Left renal pelvis (tissue), 4 donors: ENCODE measurements at places on chromosomes 11 and 22. TPM values are rescaled to one million over a fixed set of nuclear protein-coding genes. Genes with fewer than 3 reads are reported as not detected.
A peak's percentile ranks its signal among the peaks of the same experiment; 100 is the strongest.

Gene C11orf16
- polyA plus RNA-seq = 0.82 TPM

Gene MED19
- polyA plus RNA-seq = 18.6 TPM

Gene PARVA
- polyA plus RNA-seq = 110 TPM

Gene PARVG
- 1.8 TPM for polyA plus RNA-seq

Gene PTGDR2
- polyA plus RNA-seq = 0.74 TPM

Gene SLC6A5
- polyA plus RNA-seq = 0.21 TPM

Gene SIAE
- 31.2 TPM for polyA plus RNA-seq

Gene THOC5
- 25.9 TPM for polyA plus RNA-seq

Gene MOV10L1
- 0.24 TPM for polyA plus RNA-seq

DNA sequence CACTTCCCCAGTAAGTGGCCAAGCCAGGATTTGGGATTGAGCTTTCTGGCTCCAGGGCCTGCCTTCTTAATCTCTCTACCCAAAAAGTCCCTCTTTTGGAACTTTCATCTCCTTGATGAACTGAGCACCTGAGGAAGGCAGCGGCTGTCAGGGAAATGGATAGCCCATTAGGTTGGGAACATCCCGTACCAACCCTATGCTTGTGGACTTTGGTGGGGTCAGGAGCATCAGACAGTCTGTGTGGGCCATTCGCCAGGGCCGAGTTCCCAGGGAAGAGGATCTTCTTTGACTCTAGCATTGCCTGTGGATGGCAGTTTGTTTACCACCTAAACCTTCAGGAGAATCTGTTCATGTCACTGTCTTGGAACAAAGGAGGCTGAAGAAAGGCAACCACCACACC lies 30.2 kb downstream of the ARHGEF17 start:
- DNase-seq = no peak

DNA sequence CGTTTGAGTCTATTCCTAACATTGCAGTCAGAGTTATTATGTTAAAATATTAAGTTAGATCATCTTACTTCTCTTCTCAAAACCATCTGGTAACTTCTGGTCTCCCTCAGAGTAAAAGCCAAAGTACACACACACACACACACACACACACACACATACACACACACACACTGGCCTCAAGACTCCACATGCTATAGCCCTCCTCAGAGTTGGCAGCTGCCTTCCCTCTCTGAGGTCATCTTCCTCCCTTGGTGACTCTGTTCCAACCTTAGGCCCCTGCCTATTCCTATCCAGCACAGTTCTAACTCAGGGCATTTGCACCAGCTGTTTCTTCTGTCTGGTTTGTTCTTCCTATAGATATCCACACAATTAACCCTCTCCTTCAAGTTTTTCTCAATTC lies 272.0 kb upstream of the SESN3 start:
- DNase-seq = no peak

GRCh38 chr11:130766650-130767565 lies 149.4 kb downstream of the SNX19 start:
- no peak for DNase-seq

GRCh38 chr11:38282718-38283117 lies 1684.7 kb upstream of the RAG2 start:
- no peak for DNase-seq

- DNase-seq = no peak
Measured at GRCh38 chr22:31753005-31753633, 700 bp upstream of the DEPDC5 start.

- DNase-seq = no peak
Measured at GRCh38 chr11:30451167-30451566, 128.3 kb downstream of the ARL14EP start.

DNA sequence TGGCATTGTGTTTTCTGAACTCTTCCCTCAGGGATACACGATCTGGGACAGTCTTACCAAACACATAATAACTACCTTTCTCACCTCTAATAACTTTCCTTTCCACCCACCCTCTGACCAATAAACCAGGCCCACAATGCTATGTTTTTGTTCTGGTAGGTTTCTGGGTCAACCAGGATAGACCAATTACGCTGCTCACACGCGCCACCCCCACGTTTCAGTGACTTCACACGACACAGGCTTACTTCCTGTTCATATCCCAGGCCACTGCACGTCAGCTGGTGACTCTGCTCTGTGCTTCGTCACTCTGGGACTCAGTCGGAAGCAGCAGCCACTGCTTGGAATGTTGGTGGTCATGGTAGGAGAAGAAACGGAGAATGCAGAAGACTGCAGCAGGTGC lies 2.5 kb downstream of the KRTAP5-4 start:
- DNase-seq = no peak

DNA sequence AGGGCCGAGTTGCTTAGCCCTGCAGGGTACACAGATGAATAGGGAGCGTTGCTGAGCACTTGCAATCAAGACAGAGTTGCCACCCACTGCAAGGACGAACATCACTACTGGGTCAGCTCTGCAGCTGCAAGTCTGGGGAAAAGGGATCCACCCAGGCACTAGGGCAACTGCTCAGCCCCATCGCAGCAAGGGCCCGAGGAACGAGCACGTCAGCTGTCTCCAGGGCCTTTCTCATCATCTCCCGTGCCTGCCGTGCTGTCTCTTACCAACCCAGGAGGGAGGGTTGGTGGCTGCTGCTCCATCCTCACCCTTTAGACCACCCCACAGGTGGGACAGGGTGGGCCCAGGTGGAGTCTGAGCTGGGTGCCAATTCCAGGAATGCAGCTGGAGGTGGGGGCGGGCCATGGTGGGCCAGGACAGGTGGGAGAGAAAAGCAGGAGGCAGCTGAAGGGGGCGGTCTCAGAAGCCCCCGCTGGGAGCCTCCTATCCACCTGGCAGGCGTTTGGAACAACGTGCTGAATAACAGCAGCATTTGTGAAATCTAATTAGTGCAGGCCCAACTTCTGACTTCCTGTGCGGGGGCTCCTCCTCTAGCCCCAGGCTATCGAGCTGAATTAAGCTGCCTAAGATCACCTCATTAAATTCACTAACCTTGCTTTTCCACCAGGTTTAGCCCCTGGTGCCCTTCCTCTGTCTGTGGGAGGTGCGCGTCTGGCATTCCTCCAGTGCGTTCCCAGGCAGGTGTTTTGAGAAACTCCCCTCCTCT lies 252.5 kb downstream of the ST3GAL4 start:
- DNase-seq = no peak

- DNase-seq = no peak
Measured at GRCh38 chr11:120633616-120634393, 122.3 kb downstream of the GRIK4 start.

GRCh38 chr11:95360377-95361075 lies 129.5 kb upstream of the SESN3 start:
- DNase-seq = no peak

GRCh38 chr22:33883961-33884808 lies 36.1 kb downstream of the LARGE1 start:
- no peak for DNase-seq

GRCh38 chr22:22759371-22759770 lies 115.0 kb downstream of the GGTLC2 start:
- DNase-seq = no peak

DNA sequence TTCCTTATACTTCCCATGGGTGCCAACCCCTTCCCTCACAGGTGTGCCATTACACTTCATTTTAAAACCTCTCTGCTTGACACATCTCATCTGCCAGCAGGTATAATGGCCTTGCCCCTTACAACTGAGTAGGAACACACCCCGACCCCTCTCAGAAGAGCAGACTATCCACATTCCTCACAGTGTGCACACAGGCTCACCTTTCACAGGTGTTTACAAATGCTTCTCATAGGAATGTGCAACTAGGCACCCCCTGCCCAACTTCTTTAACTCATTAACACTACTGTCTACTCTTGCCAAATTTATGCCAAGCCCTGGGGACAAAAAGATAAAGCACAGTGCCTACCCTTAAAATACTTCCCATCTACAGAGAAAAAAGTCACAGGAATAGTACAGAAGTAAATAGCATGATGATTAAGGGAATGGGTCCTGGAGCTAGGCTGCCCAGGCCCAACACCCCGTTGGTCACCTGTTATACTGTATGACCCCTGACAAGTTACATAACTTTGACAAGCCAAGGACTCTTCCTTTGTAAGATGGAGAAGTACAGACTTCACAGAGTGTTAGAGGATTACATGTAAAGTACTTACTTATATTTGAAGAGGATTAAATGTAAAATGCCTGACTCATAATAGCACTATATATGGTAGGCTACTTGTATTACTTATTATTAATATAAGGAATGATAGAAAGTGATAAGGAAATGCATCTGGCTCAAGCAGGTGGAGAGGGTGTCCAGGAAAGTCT lies 15.2 kb downstream of the TRIM3 start:
- no peak for DNase-seq

DNA sequence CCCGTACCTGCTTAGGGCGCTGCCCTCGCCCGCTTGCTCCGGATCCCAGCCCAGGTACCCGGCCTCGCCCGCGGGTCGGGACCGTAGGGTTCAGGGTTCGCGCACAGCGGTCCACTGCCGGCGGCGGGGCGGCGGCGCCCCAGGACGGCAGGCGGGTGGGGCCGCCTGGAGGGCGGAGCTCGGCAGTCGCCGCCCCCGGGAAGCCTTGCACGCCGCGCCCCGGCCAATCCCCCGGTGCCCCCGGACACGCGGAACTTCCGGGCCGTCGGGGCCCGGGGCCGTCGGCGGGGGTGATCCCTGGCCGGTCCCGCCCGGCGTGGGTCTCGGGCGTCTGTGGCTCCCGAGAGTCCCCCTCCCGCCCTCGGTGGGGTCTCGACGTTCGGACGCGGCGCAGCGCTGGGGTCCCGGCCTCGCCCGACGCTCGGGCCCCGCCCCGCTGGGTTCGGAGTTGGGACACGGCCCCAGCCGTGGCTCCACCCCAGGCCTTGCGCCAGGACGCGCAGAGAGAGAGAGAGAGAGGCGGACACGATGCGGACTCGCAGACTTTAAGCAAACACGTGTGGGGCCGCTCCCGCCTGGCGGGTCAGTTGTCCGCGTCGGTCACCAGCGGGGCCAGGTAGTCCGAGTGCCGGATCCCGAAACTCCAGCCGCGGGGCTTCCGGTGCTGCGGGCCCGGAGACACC lies at the start of gene TYMP:
Gene TYMP (minus strand): TSS at position 116 of the 683 bp plus-strand sequence. CDS start 303 bp downstream, outside the sequence.
- DNase-seq = no peak

DNA sequence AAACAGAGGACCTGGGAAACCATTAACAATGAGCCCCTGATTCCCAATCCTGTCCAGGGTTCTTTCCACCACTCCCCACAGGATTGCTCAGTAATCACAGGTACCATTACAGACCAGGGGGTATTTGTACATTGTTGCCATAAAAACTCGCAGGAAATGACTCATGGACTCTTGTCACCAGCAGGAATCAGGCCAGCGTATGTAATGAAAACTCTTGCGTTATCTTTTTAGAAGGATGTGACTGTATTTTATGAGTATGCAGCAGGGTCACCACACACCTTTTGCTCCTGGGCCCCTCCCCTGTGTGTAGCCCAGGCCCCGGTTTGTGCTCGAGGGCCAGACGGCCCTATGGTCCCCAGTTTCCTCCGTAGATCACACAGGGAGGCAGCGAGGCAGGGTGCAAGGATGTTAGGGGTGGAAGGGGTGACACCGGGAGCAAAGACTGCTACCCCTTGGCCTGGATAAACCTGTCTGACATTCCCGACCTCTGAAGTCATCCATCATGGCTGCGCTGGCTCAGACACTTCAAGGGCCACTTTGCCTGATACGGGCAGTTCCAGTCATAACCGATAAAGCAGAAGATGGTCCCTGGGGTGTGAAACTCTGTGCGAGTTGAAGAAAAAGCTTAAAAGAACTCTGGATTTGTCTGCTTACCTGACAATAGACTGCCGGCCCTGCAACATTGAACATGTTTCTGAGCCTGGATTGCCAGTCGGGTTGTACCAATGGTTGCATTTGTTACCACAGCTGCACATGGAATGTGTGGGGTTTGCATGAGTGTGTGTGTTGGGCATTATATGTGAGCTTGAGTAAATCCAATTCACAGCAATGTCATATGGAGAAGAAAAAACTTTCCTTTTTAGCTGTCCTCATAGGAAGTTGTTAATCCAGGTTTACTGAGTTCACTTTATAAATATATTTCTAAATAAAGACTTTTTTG lies 56.9 kb downstream of the MICAL2 start:
- DNase-seq = no peak

GRCh38 chr11:35812828-35813227 lies 131.0 kb upstream of the LDLRAD3 start:
- no peak for DNase-seq

GRCh38 chr22:39731881-39732555 lies 161.5 kb downstream of the CACNA1I start:
- DNase-seq = no peak

DNA sequence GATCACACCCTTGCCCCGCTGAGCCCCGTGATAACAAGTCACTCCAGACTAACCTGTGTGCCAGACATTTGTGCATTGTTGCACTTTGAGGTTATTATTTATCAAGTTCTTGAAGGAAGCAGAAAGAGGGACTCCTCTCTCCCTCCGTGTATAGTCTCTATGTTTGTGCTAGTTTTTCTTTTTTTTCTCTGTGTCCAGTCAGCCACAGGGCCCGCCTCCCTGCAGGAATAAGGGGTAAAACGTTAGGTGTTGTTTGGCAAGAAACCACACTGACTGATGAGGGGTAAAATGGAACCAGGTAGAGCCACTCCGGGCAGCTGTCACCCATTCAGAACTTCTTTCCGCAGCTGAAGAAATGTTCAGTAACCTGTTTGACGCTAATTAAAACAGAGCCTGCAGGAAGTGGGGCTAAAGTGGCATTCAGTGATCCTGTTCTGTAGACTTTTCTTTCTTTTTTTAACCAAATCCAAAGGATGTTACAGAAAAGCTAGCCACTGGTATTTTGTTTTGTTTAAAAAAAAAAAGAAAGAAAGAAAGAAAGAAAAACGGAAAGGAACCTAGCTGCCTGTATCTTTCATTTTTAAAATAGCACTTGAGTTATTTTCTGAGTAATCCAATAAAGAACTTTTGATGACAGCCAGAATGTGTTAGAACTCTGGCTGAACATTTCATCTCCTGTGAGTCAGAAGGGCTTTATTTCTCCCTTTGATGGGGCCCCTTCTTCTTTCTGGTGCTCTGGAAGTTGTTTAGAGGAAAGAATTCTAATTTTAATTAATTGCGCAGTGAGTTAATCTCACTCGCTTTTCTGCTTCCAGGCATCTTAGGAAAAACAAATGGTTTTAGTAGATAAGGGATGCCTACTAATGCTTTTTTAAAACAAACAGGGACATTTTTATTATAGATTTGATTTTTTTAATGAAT lies 58.2 kb downstream of the COMMD9 start:
- DNase-seq = no peak

DNA sequence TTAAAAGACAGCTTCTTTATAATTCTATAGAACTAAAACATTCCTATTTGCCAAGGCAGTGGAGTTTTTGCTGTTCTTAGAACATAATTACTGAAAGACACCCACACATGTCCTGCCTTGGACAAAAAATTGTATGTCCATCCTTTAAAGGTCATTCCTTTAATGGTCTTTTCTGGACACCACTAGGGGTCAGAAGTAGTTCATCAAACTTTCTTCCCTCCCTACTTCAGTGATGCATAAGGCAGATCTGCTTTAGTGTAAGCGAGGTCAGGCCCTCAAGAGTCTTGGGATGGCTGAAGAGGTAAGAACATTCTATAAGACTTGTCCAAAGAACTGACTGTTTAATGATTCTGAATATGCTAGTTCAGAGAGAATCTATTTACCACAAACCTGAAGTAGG lies 4.3 kb upstream of the OR51V1 start:
- DNase-seq = peak; percentile 15

DNA sequence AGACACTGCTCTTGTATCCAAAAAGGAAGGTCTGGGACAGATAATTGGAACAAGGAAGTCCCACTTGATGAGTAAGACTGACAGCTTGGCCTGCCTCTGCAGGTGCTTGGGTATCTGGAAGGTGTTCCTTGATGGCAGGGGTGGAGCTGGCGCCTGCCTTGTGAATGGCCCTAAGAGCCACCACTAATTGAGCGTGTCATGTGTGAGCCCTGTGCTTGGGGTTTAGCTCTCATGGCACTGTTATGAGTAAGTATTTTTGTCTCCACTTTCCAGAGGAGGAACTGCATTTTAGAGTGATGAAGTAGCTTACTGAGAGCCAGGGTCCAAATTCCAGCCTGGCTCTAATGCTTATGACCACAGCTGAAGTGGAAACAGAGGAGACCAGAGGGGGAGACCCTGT lies 71.2 kb upstream of the NECTIN1 start:
- no peak for DNase-seq
